Right atrium auricular region (tissue), 2 donors: ENCODE measurements at places on chromosomes 6 and 20. TPM values are rescaled to one million over a fixed set of nuclear protein-coding genes. Genes with fewer than 3 reads are reported as not detected.
A peak's percentile ranks its signal among the peaks of the same experiment; 100 is the strongest.

GRCh38 chr6:99066044-99066443 lies 118.3 kb upstream of the FBXL4 start:
- H3K36me3 ChIP-seq, result no peaks in the 10 kb centered on the region
- H3K4me1 ChIP-seq, result no peaks in the 10 kb centered on the region
- no peak overlapping the region for H3K27ac ChIP-seq
- no peaks in the 10 kb centered on the region for H3K27me3 ChIP-seq
- no peak for DNase-seq

The TRMT11 gene
- total RNA-seq, result 9.7 TPM

DNA sequence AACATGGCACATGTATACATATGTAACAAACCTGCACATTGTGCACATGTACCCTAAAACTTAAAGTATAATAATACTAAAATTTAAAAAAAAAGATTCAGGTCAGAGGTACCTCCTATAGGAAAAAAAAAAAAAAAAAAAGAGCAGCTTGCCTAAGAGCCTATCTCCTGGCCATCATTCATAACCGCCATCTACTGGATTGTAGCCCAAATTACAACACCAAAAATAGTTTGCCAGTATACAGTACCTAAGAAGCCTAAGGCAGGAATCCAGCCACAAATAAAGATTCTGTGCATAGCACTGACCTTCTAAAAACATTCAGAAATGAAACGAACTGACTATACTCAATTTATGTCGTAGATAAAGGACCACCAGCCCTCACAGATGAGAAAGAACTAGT lies 438.4 kb upstream of the ADGRB3 start:
- H3K4me3 ChIP-seq, result no peak overlapping the region
- no peaks in the 10 kb centered on the region for H3K4me1 ChIP-seq
- no peak for DNase-seq
- H3K36me3 ChIP-seq, result no peaks in the 10 kb centered on the region
- H3K27me3 ChIP-seq, result no peaks in the 10 kb centered on the region

The SCUBE3 gene
- 0.59 TPM for total RNA-seq

DNA sequence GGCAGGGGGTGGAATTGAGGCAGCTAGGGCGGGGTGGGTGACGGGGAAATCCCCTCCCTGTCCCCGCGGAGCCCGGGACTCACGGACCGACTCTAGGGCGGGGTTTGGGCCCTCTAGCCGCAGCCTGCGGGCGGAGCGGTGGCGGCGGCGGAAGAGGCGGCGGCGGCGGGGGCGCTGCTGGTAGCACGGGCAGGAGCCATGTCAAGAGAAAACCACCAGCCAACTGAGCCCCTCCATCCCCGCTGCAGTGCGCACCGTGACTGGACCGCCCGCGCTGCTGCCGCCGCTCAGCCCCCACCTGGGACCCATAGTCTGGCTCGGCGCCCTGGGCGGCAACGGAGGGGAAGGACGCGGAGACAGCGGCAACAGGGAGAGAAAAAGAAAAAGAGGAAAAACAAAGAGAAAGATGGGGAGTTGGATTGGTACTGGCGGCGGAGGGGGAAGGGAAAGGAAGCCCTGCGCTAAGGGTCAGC lies 1.2 kb upstream of the C6orf62 start:
- no peak for DNase-seq
- peak overlapping the region; percentile 93 for H3K4me3 ChIP-seq
- H3K36me3 ChIP-seq, result peaks cover 10% of the 10 kb centered on the region
- peaks cover 42% of the 10 kb centered on the region for H3K4me1 ChIP-seq

The MDFI gene
- total RNA-seq, result 1.5 TPM

The EIF6 gene
- total RNA-seq, result 23.0 TPM

- DNase-seq, result peak; percentile 88
- no peaks in the 10 kb centered on the region for H3K4me1 ChIP-seq
- H3K4me3 ChIP-seq, result peak within 1 kb of the TSS; percentile 57
- H3K36me3 ChIP-seq, result no peaks in the 10 kb centered on the region
- no peaks in the 10 kb centered on the region for H3K27me3 ChIP-seq
Observed at GRCh38 chr6:28258877-28259777, at the start of gene NKAPL. TSS of gene NKAPL (plus strand) at chr6:28259297. CDS start at chr6:28259372, 75 bp downstream.

DNA sequence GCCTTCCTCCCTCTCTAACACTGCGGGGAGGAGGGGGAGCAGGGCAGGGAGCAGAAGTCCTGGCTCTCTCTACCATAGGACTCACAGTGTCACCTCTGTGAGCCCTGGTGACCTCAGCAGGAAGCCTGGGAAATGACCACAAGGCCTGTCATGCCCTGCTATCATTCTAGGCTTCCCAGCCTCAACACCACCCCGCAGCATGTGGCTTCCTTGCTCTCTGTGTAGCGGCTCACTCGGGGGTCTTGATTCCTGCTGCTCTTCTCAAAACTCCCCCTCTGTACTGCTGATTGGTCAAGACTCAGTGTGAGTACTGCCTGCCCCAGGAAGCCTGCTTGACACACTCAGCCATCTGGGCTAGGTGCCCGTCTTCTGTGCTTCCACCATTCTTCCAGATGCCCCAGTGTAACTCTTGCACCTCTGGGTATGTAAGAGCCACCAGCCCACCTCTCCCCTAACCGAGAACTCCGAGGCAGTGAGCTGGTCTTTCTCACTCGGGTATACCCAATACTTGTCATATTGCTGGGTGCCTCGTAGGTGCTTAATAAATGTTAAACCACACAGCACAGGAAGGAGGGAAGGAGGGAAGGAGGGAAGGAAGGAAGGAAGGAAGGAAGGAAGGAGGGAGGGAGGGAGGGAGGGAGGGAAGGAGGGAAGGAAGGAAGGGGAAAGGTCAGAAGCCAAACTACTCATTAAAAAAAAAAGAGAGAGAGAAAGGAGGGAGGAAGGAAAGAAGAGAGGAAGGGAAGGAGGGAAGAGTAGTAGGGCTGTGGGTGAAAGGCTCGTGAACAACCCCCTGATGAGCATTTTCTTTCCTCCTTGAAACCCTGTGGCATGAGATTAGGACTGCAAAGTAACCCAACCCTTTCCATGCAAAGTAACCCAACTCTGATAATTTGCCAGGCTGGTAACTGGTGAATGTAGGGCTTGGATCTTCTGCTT lies 5.0 kb downstream of the MDFI start:
- no peaks in the 10 kb centered on the region for H3K36me3 ChIP-seq
- DNase-seq, result no peak
- peaks cover 8% of the 10 kb centered on the region for H3K27me3 ChIP-seq
- H3K4me3 ChIP-seq, result no peak overlapping the region

The PTPRT gene
- 0.35 TPM for total RNA-seq

DNA sequence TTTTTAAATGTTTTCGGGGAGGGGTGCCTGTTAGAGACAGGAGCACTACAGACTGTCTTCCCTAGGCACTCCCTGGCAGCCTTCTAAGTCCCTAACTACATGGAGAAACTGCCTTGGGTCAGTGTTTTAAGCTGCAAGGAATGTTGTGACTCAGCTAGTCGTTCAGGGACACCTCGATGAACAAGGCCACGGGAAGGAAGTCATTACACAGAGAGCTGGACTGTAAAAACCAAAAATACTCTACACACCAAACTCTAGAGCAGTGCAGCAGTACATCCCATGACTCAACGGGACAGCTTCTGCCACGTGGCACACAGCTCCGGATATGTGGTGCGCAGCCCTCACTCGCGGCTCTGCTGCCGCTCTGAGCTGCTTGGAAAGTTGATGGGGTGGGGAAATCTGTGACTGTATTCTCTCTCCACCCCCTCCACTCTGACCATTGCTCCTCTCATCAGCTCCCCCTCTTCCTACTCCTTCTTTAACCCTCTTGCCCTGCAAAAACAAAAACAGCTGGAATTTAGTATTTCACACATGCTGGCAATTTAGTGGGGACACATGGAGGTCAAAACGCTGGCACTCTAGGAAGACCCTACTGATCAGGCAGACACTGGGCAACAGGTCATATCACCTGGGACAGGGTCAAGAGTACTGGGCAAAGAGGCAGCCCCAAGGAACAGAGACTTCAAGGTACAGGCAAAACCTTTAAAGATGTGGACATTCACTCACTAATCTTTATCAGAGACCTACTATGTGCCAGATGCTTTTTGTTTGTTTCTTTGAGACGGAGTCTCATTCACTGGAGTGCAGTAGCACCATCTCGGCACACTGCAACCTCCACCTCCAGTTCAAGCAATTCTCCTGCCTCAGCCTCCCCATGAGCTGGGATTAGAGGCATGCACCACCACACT lies 10.9 kb upstream of the LPIN3 start:
- H3K4me1 ChIP-seq, result no peaks in the 10 kb centered on the region
- H3K27ac ChIP-seq, result peak overlapping the region; percentile 68
- peak; percentile 93 for DNase-seq
- no peak overlapping the region for H3K4me3 ChIP-seq

The DYNLT1 gene
- 91.5 TPM for total RNA-seq

GRCh38 chr6:168804331-168804730 lies 363.3 kb downstream of the SMOC2 start:
- H3K27me3 ChIP-seq, result no peaks in the 10 kb centered on the region
- DNase-seq, result no peak
- no peak overlapping the region for H3K27ac ChIP-seq
- no peaks in the 10 kb centered on the region for H3K36me3 ChIP-seq
- no peaks in the 10 kb centered on the region for H3K4me1 ChIP-seq

DNA sequence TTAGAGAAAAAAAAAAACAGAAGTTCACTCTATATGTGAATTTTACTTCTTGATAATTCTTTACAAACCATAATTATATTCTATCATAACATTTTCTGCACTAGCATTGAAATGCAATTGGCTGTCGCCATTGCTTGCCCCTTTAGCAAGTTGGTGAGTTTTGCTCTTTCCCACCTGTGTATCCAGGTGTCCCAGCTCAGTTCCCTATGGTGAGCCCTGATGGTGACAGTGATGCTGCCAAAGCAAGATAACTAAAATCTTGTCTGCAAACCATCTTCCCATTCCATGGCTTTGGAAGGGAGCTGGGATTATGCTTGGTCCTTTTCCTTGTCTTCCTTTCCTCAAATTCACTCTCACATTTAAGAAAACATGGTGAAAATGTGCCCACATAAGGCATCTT lies 429.6 kb downstream of the NKAIN2 start:
- H3K27ac ChIP-seq, result no peak overlapping the region
- no peaks in the 10 kb centered on the region for H3K4me1 ChIP-seq
- H3K36me3 ChIP-seq, result no peaks in the 10 kb centered on the region
- H3K27me3 ChIP-seq, result no peaks in the 10 kb centered on the region
- DNase-seq, result no peak

GRCh38 chr6:3370361-3371221 lies 86.3 kb downstream of the SLC22A23 start:
- no peaks in the 10 kb centered on the region for H3K27me3 ChIP-seq
- H3K36me3 ChIP-seq, result no peaks in the 10 kb centered on the region
- no peak for DNase-seq
- H3K4me1 ChIP-seq, result no peaks in the 10 kb centered on the region

GRCh38 chr6:41236276-41236675 lies 8.1 kb downstream of the TREML4 start:
- no peaks in the 10 kb centered on the region for H3K4me1 ChIP-seq
- H3K27ac ChIP-seq, result no peak overlapping the region
- no peaks in the 10 kb centered on the region for H3K27me3 ChIP-seq

GRCh38 chr6:142409794-142410193 lies 108.0 kb downstream of the ADGRG6 start:
- H3K4me3 ChIP-seq, result no peak overlapping the region
- no peaks in the 10 kb centered on the region for H3K36me3 ChIP-seq
- no peak for DNase-seq
- H3K27me3 ChIP-seq, result no peaks in the 10 kb centered on the region

GRCh38 chr6:135383301-135383700 lies 114.2 kb downstream of the AHI1 start:
- DNase-seq, result no peak
- no peak overlapping the region for H3K4me3 ChIP-seq
- H3K27ac ChIP-seq, result no peak overlapping the region
- H3K27me3 ChIP-seq, result no peaks in the 10 kb centered on the region

DNA sequence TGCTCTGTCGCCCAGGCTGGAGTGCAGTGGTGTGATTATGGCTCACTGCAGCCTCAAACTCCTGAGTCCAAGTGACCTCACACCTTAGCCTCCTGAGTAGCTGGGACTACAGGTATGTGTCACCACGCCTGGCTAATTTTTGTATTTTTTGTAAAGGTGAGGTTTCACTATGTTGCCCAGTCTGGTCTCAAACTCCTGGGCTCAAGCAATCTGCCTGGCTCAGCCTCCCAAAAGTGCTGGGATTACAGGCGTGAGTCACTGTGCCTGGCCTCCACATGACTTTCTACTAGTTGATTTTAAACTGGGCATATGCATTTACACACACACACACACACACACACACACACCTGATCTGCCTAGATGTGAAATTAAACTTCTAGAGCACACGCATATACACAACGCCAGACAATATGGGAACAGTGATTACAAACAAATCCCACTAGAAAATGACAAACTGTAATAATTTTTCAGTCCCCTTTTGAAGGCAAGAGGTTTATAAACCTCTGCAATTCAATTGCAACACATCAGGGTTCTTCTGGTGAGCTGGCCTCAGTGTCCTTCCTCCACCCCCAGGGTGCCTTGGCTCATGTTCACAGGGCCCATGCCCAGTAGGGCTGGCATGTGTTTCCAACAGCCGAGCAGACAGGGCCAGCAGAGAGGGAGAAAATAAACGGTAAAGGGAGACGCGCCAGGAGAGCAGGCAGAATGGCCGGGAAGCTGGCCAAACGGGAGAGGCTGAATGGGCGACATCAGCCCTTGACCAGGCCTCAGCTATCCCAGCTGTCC lies 31.2 kb downstream of the PARD6B start:
- H3K4me1 ChIP-seq, result no peaks in the 10 kb centered on the region
- no peaks in the 10 kb centered on the region for H3K36me3 ChIP-seq
- no peaks in the 10 kb centered on the region for H3K27me3 ChIP-seq
- H3K4me3 ChIP-seq, result no peak overlapping the region

- H3K27ac ChIP-seq, result peak overlapping the region; percentile 80
- H3K4me3 ChIP-seq, result peak overlapping the region; percentile 31
- H3K27me3 ChIP-seq, result no peaks in the 10 kb centered on the region
- peak; percentile 87 for DNase-seq
Observed at GRCh38 chr6:151071295-151071694, 168.5 kb upstream of the AKAP12 start.

DNA sequence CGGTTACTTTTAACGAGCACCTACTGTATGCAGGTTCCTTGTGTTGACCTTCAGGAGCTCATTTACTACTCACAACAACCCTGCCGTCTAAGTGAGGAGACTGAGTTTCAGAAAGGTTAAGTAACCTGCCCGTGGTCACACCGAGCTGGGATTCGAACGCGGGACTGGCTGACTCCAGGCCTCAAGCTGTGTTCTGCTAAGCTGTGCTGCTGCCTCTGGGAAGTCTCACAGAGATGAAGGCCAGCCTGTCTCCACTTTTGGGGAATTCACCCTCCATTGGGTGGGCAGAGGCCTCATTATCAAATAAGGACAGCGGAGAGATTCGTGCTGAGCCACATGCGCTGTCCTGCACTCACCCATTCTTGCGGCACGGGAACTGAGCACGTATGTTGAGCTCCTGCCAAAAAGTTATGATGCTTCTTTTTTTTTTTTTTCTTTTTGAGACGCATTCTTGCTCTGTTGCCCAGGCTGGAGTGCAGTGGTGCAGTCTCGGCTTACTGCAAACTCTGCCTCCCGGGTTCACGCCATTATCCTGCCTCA lies 25.9 kb upstream of the MYT1 start:
- H3K4me1 ChIP-seq, result no peaks in the 10 kb centered on the region
- no peaks in the 10 kb centered on the region for H3K36me3 ChIP-seq
- no peaks in the 10 kb centered on the region for H3K27me3 ChIP-seq

The DSP gene
- total RNA-seq, result 229 TPM

- DNase-seq, result no peak
- peaks cover 33% of the 10 kb centered on the region for H3K4me1 ChIP-seq
- no peaks in the 10 kb centered on the region for H3K36me3 ChIP-seq
Observed at GRCh38 chr6:34143884-34144580, 1.9 kb downstream of the GRM4 start.

The TREML1 gene
- not detected for total RNA-seq

The RIPPLY2 gene
- not detected for total RNA-seq

GRCh38 chr6:38027685-38028373 lies 208.3 kb downstream of the ZFAND3 start:
- no peak for DNase-seq
- no peak overlapping the region for H3K4me3 ChIP-seq
- peaks cover 16% of the 10 kb centered on the region for H3K4me1 ChIP-seq
- H3K36me3 ChIP-seq, result no peaks in the 10 kb centered on the region
- no peak overlapping the region for H3K27ac ChIP-seq

The HLA-DOA gene
- 2.6 TPM for total RNA-seq
